AG08396 (cell line): ENCODE measurements at places on chromosomes 3 and 15.
A peak's percentile ranks its signal among the peaks of the same experiment; 100 is the strongest.

GRCh38 chr15:90979582-90979981 lies 14.8 kb downstream of the PRC1 start:
- DNase-seq = no peak

DNA sequence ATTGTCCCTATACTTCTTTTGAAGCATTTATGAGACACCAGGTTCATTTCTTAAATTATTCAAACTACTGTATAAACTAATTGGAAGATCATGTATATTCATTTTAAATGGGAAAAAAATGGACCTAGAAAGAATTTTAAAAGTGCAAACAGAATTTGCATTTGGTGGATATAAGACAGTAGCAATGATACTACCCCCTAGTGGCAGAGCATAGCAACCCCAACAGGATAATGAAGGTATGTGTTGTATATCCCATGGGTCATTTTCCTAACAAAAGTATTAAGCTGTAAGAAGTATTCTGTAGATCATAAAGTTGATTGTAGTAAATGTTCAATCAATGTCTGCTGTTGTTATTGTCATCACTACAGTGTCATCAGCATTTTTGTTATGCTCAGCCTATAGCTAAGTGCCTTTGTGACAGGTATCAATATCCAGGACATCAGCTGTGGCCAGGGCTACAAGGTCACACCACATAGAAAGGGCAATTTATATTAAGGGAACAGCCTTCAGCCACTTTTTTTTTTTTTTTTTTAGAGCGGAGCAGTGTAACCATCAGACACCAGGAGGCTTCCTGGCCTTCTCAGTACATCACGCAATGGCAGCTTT lies 175.8 kb downstream of the FOXB1 start:
- DNase-seq = peak; percentile 36

- no peak for DNase-seq
Measured at GRCh38 chr3:46293991-46294833, 52.0 kb downstream of the CCR3 start.

- DNase-seq = no peak
Measured at GRCh38 chr3:17307482-17307881, 422.7 kb downstream of the PLCL2 start.

GRCh38 chr3:177448987-177449359 lies 251.7 kb upstream of the TBL1XR1 start:
- DNase-seq = no peak

- DNase-seq = no peak
Measured at GRCh38 chr15:81092559-81092902, 41.5 kb upstream of the CFAP161 start.

- no peak for DNase-seq
Measured at GRCh38 chr15:68010361-68011153, 43.6 kb upstream of the PIAS1 start.

- no peak for DNase-seq
Measured at GRCh38 chr3:132265028-132265427, 52.2 kb upstream of the ACP3 start.

DNA sequence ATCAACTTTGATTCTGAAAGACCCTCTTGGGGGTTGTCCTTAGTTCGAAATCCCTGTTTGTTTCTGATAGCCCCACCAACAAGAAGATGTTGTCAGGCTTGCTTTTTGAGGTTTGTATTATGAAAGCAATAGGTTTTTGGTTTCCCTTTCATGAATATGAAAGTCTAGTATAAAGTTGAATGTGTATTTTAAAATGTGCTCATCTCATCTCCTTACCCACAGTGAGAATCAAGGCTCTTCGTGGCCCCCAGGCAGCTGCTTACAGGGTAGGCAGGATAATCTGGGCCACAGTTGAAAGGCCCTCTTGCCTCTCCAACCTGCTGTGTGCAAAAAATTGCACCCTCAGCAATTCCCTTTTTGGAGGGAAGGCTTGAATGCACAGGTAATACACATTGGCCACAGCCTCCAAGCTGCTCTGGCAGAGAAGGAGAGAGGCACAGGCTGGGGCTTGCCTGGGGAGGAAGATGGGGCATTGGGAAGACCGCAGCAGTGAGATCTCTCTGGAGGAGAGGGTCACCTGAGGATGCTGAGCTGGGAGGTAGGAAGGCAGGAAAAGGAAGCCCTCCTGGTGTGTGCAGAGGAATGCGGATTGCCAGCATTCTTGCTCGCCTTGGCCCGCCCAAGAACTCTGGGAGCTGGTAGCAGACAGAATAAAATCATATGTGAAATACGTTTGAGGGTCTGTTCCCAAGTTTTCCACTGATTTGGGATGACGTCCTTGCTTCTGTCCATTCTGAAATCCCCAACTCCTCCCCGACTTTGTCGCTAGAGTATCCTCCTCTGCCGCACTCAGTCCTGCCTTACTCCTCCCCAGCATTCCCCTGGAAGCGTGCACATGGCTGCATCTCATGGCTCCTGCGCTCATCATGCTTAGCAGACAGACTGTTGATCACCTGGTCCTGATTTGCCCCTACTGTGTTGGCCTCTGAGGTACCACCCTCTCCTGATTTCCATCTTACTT lies 196.4 kb downstream of the RPLP1 start:
- no peak for DNase-seq

- DNase-seq = no peak
Measured at GRCh38 chr3:14130230-14130629, 5.4 kb downstream of the TMEM43 start.

- no peak for DNase-seq
Measured at GRCh38 chr3:116140100-116140689, 305.1 kb downstream of the LSAMP start.

DNA sequence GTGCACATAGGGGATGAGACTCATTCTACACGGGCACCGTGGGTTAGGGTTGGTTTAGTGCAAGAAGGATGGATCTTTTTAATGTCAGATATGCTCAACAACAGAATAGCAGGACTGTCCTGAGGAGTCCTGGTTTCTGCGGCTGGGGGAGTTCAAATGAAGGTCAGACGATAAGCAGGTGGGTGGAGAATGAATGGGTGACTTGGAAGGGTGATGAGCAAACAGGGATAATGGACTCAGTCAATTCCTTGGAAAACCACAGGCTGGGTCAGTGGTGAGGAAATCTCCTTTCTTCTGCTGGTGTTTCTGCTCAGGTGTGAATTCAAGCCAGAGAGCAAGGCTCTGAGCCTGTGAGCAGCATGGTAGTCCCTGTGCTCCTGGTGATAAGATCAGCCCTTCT lies 59.9 kb downstream of the MESD start:
- no peak for DNase-seq

DNA sequence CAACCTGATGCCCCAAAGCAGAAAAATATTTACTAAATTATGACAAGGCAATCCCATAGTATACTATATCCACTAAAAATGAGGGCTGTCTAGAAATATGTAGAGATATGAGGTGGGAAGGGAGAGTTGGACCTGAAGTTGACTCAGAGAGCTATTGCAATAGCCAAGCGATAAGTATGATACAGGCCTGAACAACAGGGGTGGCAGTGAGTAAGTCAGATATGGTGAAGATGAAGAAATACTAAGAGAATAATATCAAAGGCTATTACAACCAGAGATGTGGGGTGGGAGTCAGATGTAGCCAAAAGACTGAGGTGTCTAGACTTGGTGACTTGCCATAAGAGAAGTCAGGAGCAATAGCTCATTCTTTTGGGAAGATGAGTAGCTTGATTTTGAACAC lies 9.2 kb downstream of the HSPBAP1 start:
- DNase-seq = peak; percentile 70

GRCh38 chr3:109176726-109177125 lies 40.2 kb downstream of the C3orf85 start:
- DNase-seq = no peak

- peak; percentile 89 for DNase-seq
Measured at GRCh38 chr3:107927361-107928083, 163.3 kb downstream of the CD47 start.

- no peak for DNase-seq
Measured at GRCh38 chr3:54899273-54899672, 28.6 kb downstream of the LRTM1 start.

DNA sequence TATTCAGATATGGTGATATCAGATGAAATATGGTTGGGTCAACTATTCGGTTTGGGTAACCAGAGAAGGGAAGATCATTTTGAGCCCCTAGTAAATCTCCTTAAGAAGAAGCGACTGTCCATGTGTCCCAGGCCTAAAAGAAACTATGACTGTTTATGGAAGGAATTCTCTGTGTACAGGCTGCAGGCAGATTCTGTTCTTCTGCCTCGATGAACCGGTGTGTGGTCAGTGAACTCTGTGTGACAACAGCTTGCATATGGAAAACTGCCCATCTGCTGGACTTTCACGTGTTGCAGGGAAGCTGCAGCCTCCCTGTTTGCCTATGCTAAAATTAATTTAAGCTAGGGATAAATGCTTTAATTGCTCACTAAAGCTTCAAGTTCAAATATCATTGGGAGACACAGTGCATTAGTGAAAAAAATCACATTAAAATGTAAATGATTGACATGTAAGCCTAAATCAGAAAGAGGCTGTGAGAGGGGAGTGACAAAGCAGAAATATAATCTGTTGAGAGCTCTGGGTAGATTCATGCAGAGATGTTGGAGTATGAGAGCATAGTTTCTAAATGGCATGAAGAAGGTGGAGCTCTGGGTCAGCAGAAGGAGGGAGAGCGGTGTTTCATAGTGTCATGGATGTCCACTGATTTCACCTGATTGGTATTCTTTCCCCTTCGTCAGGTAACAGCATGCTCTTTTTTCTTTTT lies 65.4 kb upstream of the PFN2 start:
- DNase-seq = no peak

DNA sequence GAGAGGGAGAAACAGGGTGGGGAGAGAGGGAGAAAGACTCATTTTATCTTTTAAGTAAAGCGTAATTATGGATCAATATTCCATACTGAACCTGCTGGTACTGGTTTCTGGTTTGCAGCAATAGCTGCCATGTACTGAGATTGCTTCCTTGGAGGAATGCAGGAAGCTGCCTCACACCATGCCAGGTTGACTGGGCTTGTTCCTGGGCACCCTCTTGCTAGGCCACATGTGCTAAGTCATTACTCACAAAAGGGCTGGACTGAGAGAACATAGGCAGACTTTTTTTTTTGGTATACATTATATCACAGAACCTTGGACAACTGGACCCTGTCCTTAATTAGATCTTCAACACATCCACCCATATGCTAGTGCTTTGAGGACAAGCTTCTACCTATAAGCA lies 193.4 kb downstream of the ZNF621 start:
- no peak for DNase-seq

- no peak for DNase-seq
Measured at GRCh38 chr3:151209654-151210053, 6.6 kb upstream of the GPR171 start.

GRCh38 chr15:101315736-101316135 lies 20.7 kb upstream of the SNRPA1 start:
- DNase-seq = no peak

DNA sequence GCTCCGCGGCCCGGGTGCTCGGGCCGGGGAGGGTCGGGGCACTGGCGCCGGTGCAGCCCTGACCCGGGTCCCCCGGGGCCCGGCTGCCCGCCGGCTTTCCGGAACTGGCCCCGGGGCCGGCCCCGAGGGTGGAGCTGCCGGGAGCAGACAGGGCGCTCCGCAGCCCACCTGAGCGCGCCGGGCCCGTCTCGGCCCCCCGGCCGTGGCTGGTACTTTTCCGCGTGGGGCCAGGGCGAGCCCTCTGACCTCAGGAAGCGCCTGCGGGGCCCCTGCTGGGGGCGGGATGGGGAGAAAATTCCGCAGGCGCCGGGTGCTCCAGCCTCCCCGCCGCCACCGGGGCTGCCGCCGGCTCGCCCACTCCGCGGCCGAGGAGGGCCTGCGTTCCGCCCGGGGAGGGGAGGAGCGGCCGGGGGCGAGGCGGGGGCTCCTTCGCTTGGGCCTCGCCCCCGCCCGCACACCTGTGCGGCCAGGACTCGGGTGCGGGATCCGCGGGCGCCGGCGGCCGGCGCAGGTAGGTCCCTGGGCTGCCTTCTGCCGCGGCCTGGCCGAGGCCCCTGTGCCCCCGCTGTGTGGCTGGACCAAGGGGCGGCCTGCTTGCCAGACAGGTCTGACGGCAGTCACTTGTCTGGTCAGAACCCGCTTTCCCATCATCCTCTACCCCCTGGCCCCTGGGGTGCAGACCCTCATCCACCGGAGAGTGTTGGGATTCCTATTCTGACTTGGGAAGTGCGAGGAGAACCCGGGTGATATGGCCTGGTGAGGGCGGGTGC lies 3.5 kb downstream of the FURIN start:
- peak; percentile 55 for DNase-seq

GRCh38 chr15:58840048-58840447 lies 68.9 kb downstream of the MINDY2 start:
- no peak for DNase-seq

DNA sequence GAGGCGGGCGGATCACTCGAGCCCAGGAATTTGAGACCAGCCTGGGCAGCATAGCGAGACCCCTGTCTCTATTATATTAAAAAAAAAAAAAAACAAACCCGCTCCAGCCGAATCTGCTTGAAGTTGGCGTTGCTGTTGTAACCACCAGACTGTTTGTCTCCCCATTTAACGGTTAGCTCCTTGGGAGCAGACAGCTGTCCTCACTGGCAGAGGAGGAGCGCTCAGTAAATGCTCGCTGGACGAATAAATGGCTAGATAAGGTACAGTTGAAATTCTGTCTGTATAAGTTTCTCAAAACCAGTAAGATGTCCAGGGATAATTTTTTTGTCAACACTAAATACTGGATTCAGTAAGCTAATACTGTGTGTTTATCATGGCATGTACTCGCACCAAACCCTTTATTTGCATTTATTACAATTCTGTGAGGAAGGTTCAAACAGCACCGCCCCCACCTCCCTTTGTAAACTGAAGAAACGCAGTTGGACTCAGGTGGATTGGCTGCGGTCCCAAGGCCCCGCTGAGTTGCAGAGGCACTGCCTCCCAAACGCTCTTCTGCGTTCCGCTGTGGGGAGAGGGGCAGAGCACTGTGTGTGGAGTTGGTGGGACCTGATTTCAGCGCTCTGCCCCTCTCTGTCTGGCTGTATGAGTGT lies 1.1 kb downstream of the RCCD1 start:
- no peak for DNase-seq

DNA sequence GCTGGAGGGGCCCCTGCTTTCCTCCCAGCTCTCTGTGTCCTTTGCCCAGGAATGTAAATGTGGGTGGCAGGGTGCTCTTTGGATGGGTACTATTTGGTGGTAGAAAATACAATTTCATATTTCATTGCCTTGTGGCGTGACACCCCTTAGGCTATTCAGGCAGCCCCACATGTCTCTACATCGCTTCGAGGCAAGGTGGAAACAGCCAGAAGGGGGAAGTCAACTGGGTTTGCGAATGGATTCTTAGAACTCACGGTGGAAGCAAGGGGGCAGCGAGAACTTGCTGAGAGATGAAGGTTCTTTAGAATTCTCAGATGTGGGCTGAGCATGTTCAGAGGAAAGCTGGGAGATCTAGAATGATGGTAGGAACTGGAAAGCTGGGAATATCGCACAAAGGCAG lies 25.3 kb downstream of the PLA2G4D start:
- no peak for DNase-seq

DNA sequence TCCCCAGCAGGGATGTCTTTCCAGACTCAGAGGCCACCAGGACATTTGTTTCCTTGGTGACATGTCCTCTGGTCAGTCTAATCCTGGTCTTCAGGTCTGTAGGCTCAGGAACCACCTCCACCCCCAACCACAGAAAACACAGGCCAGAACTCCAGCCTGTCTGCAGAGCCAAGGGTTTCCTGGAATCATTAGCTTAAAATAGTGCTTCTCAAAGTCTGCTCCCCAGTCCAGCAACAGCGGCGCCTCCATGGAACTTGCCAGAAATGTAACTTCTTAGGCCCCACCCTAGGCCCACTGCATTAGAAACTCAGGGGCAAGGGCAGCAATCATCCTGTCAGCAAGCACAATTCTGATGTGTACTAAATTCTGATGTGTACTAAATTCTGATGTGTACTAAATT lies 20.0 kb downstream of the SLC28A1 start:
- DNase-seq = no peak

- DNase-seq = peak; percentile 5
Measured at GRCh38 chr3:125322166-125322565, 53.0 kb downstream of the ZNF148 start.
